Pulmonary artery endothelial cell (primary cell): ENCODE measurements at places on chromosomes 11 and 22.
A peak's percentile ranks its signal among the peaks of the same experiment; 100 is the strongest.

GRCh38 chr11:85048801-85049200 lies 578.3 kb downstream of the DLG2 start:
- DNase-seq, result no peak

GRCh38 chr22:48097723-48098122 lies 1335.3 kb downstream of the TBC1D22A start:
- DNase-seq, result no peak

GRCh38 chr11:102780491-102780918 lies at the start of gene MMP10:
Gene MMP10, minus strand, starts transcription at chr11:102780628. Its CDS starts 37 bp downstream, at chr11:102780591.
- DNase-seq, result peak; percentile 79

- DNase-seq, result no peak
Measured at GRCh38 chr11:119110439-119110838, 3.3 kb downstream of the C2CD2L start.

DNA sequence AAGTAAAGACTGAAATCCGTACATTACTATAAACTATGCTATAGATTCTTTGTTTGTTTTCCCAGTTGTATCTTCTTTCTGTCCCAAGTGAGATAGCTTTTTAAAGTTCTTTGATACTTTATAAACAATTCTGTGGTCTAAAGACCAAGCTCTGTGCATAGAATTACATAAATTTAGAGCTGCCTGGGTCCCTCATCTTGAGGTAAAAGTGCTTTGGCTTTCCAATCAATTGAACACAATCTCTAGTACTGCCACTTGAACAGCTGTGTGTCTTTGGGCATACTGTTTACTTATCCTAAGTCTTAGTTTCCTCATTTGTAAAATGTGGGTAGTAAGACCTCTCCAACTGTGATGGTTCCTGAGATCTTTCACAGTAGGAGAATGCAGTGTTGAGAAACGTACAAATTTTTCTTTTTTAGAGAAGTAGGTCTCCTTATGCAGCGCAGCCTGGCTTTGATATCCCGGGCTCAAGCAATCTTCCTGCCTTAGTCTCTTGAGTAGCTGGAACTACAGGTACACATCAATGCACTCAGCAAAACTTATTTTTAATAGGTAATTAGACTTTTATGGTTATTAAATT lies 2.5 kb upstream of the EED start:
- DNase-seq, result no peak

DNA sequence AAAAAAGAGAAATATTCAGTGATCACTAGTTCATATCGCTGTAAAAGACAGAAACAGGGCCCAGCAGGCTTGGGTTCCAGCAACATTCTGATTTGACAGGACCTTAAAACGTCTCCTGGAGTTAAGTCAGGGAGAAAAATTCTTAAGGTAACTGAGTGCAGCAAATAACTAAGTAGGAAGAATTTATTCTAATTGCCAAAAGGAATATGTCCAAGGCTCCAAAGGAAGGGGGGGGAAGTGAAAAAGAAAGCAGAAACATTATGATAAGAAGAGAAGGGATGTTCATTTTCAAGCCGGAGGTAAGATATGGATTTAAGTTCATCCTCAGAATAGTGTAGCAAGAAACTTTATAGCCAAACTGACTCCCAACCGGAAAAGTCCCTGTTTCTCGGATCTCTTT lies 90.4 kb downstream of the WT1 start:
- DNase-seq, result no peak

DNA sequence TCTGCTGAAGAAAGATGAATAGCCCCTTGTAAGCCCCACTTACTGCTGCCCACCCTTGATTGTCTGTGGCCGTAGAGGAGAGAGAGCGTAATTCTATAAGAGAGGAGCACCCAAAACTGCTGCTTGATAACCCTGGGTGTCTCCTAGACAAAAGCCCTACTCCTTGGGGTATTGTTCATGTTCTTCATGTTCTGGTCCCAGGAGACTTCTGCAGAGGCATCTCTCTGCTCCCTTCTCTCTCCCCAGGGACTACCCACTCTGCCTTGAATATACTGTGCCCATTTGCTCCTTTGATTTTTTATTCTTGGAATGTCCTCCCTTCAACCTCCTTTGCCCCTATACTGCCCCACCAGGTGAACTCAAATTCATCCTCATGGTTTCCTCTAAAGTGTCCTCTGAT lies 417.8 kb upstream of the CADM1 start:
- no peak for DNase-seq

- DNase-seq, result peak; percentile 4
Measured at GRCh38 chr11:104705490-104706190, 192.6 kb downstream of the CASP12 start.
